ENCODE measurements at places on chromosomes 1 and 21.

DNA sequence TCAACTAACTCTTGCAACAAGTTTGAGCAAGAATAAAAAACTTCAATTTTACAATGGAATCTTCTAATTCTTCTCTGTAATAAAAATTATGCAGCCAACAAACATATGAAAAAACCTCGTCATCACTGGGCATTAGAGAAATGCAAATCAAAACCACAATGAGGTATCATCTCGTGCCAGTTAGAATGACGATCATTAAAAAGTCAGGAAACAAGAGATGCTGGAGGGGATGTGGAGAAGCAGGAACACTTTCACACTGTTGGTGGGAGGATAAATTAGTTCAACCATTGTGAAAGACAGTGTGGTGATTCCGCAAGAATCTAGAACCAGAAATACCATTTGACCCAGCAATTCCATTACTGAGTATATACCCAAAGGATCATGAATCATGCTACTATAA, 327.5 kb upstream of the LYPLAL1 start:
- no peak for DNase-seq

DNA sequence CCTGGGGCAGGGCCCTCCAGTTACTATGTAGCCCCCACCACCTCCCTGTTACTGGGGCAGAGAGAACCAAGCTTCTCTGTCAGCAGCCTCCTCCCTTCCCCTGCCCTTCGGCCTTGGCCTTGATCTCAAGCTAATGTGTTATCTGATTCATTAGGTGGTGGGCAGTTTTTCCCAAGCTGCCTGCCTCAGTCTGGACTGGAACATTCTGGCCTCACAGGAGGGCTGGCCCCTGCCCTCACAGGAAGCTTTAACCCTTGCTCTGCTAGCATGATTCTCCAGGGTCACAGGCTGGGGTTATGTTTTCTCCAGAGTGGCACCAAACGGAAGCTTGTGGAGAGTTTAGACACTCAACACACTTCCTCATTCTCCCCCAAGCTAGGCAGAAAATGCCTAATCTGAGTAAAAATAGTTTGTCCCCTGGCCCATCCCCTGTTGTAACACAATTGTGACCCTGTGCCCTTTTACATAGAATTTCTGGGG, 37.2 kb upstream of the SLC6A9 start:
- DNase-seq = no peak

DNA sequence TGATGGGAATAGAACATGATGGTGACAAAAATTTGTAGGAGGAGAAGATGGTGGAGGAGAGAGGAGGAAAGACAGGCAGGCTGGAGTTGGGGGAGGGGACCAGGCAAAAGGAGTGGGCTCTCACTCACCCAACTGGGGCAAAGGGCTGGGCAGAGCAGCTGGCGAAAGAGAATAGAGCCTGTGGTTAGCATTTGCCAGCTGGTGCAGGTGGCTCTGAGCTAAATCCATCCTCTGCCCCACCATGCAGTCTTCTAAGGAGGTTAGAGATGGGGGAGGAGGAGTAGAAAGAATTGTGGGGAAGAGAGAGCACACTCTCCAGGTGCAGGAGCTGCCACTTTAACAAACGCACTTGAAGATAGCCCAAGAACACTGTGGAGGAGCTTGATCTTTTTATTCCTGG, 27.6 kb upstream of the SLAMF1 start:
- DNase-seq = peak; percentile 29

DNA sequence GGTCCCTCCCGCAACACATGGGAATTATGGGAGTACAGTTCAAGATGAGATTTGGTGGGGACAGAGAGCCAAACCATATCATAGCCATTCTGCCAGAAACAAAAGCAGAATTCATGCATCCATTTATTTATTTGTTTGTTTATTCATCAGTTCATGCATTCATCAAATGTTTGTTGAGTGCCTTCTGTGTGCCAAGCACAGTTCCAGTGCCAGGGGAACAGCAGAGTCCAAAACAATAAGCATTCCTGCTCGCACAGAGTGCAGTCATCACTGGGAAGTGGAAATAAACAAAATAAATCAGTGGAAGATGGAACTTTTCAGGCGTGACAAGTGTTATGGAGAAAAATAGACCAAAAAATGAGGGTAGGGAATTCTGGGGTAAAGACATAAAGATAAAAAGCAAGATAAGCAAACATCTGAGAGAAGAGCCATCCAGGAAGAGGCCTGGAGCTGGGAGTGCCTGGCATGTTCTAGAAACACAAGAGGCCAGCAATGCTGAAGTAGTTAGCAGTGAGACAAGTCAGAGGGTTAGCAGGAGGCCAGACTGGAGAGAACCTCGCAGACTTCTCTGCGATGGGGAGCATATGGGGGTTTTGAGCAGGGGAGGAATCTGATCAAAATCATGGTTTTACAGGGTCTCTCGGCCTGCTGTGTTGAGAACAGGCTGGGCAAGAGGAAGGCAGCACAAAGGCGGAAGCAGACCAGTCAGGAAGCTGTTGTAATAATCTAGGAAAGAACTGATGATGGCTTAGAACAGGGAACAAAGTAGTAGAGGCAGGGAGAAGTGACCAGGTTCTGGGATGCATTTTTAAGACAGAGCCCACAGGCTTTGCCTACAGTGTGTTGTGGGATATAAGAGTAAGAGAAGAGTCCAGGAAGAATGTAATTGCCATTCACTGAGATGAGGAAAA, 113.2 kb downstream of the GLUL start:
- DNase-seq = no peak

- no peak for DNase-seq
These were observed 4.5 kb upstream of the PLCH2 start for GRCh38 chr1:2471587-2472001.

- DNase-seq = no peak
These were observed 16.1 kb upstream of the ERI3 start for GRCh38 chr1:44371206-44371605.

Data from activated CD4-positive, alpha-beta T cell treated with anti-CD3 and anti-CD28 coated beads, Interleukin-2, Interleukin-6, amounts not matched to agents 100 ng/mL and 50 ng/mL, durations not matched to agents 16 hours and 8 hours (primary cell).